Esophagus squamous epithelium (tissue), 5 donors: ENCODE measurements at places on chromosomes 4 and X.
A peak's percentile ranks its signal among the peaks of the same experiment; 100 is the strongest.

GRCh38 chr4:25117716-25118472, 42.4 kb downstream of the SEPSECS start:
- DNase-seq: no peak

DNA sequence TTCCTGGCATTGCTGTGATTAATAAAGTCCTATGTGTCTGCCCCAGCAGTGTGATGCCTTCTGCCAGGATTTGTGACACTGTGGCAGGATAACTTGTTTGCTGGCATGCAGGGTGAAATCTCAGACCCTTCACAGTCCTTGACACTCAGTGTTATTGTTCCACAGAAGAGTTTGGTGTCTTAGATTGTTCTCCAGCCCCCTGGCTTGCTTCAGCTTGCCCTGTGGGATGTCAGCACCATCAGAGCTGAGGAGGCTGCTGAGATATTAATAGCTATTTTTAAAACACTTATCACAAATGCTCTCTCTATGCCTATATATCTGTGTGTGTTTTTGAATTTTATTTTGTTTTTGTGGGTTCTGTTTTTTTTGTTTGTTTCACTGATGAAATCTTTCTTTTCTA, 136.9 kb downstream of the TSPAN5 start:
- DNase-seq: no peak

- DNase-seq: no peak
Observed at GRCh38 chrX:24426340-24426913, 38.7 kb upstream of the PDK3 start.

DNA sequence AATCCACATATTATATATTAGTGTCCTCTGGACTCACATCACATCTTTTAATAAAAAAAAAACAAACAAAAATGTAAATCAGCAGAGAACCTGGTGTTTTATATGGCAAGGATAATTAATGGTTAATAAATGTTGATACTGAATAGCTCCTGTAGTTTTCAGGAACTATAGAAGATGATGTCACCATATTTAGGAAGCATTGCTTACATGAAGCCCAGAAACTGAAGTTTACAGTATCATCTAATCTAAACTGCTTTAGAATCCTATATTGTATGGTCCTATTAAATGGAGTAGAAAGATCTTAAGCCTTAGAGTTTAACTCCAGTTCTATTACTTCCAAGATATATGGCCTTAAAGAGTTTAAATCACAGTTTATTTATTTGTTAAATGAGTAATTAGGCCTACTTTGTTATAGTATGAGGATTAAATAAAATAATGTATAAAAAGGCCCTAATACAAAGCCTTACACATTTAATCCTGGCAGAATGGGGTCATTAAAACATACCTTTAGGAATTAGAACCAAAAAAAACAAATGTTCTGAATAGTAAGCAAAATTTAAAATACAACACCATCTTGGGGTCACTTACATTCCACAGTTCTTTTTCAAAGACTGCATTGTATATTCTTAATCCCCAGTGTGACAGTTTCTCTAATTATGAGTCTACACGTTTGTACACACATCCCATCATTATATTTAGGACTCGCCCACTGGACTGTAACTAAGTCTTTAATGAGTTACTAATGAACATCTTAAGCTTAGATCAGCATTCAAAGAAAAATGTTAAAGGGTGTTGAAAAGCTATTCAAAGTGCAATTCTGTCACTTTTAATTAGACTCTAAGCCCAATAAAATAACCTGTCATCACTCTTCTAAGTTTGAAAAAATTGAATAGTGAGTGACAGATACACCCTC, 305.9 kb downstream of the ADGRL3 start:
- DNase-seq: no peak

GRCh38 chr4:168070903-168071302, 21.4 kb upstream of the ANXA10 start:
- no peak for DNase-seq

DNA sequence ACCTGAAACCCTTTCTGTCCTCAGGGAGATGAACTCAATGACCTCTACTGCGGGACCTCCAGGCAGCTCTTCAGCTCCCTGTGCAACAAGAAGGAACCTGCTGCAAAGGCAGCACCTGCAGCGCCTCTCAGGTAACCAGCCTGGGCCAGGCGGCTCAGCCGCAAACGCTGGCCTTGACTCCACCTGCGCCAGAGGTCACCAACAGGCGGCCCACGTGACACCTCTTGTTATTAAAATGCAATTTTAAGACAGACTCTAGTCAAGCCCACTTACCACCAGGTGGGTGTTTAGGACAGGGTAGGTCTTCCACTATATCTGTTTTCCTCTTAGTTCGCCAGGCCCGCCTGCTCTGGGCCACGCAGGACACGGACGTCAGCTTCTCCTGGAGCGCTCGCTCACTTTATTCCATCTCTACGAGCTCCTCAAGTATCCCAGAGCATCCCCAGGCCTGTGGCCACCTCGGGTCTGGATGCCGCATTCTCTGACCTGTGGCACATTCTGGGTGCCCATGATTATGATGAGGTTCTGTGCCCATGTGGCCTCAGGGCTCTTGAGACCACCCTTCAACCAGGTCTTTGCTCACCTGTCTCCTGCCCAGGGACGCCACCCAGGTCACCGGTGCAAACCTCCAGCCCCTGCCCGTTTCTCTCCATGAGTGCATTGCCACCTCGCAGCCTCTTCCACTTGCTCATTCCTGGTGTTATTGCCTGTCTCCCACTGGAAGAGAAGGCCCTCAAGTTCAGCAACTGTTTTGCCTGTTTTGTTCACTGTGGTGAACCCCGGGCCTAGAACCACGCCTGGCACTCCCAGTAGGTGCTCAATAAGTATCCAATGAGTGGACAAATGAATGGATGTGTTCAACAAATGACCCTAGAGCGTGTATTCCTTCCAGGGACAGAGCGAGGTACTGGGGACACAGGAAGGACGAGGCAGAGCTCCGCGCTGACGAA, 32.8 kb upstream of the JAKMIP1 start:
- DNase-seq: no peak

DNA sequence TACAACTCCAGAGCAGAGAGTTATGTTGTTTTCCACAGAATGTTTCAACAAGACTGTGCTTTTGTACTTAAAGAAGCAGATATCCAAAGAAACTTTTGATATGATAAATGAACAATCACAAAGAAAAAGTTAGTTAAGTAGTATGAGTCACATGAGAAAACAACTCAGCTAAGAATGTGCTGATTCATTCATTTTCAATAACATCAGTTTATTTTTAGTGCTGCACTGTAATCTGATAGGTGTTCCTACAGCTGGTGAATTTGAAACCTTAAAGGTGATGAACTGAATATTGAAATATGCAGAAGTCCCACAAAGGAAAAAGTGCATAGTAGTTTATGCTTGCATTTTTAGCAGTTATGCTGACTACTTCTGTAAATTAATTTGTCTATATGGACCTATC, 180.3 kb upstream of the TENM3 start:
- no peak for DNase-seq

- no peak for DNase-seq
Observed at GRCh38 chr4:105520819-105521790, 31.3 kb upstream of the ARHGEF38 start.

GRCh38 chr4:142282870-142283431, 563.1 kb downstream of the INPP4B start:
- no peak for DNase-seq

DNA sequence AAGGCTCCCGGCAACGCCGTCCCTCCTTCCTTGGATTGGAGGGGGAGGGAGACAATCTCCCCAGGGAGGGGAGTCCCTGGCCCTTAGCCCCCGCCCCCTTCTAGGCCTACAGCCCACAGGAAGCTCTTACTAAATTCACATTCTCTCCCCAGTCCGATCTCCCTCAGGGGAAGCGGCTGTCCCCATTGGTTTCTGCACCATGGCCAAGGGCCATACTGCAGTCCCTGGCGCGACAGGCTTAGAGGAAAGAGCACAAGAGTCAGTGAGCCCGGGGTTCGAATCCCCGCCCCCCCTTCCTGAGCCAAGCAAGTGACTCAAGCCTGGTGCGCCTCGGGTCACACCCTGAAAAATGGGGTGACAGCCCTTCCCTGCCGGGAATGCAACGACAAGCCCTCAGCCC, 1.1 kb downstream of the ABLIM2 start:
- DNase-seq: no peak

GRCh38 chrX:11321986-11322385, 28.8 kb downstream of the AMELX start:
- DNase-seq: no peak

GRCh38 chrX:17459661-17460060, 84.7 kb downstream of the NHS start:
- no peak for DNase-seq

GRCh38 chrX:132433001-132433400, 55.8 kb downstream of the MBNL3 start:
- no peak for DNase-seq

DNA sequence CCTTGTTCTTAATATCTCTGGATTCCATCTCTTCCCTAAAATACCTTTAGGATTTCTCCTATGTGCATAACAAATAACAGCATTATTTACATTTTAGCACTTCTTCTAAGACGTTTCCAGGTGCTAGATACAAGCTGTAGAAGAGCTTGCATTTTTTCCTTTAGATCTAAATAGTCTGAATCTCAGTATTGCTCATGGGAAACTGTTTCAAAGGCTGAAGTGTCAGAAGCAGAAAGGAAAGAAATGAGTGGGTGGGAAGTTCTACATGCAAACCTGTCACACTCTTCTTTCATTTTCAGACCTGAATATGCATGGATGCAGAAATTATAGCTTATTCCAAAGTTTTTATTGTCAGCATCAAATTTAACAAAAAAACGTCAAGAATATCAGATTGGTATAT, 41.8 kb downstream of the FGF13 start:
- DNase-seq: no peak

- DNase-seq: no peak
Observed at GRCh38 chrX:110699109-110699508, 96.5 kb downstream of the CHRDL1 start.

- DNase-seq: no peak
Observed at GRCh38 chr4:122898370-122899150, 23.8 kb downstream of the NUDT6 start.

GRCh38 chr4:185205697-185206342, 2.0 kb upstream of the CFAP97 start:
- DNase-seq: no peak

- no peak for DNase-seq
Observed at GRCh38 chr4:53559021-53559620, 32.2 kb downstream of the LNX1 start.

GRCh38 chr4:151796106-151796505, 35.3 kb upstream of the GATB start:
- no peak for DNase-seq

DNA sequence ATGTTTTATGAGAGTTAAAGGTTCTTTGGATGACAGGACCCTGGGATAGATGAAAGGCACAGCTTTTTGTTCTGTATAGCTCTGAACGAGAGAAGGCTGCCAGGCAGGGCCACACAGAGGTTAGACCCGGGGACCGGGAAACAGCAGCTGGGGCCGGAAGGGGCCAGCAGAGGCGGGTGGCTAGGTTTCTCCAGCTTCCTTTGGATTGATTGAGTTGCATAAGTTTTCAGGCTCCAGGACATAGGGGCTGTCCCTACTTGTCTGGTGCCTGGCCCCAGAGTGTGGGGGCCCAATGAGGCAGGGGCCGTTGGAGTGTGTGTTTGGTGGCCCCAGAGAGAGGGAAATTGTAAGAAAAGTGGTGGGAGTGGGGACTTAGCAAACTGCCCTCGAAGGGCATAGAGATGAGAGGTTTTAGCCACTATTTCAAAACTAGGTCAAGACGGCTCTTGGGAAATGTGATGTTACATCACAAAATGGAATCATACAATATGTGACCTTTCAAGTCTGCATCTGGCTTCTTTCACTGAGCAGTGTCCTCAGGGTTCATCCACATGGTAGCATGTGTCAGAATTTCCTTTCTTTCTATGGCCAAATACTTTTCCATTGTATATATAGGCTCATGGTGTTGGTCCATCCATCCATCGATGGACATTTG, 3.7 kb downstream of the ZFP92 start:
- no peak for DNase-seq

DNA sequence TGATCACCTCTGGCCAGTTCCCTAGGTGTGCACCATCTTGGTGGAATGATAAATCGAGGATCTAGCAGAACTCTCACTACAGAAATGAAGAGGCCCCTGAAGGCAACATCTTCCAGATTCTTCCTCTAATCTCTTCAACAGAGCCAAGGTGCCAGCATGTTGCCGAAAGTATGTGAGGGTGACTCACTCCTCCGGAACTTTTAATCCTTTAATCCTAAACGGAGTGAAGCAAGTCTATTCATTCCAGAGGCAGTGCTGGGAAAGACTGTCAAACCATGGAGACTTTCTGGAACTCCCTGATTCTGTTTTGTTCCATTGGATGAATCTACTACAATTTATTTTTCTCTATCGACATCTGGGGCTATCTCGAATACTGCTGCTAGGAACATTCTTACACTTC, 68.7 kb downstream of the SUPT20HL2 start:
- DNase-seq: peak; percentile 3

GRCh38 chr4:186172546-186172945, 18.8 kb upstream of the CYP4V2 start:
- no peak for DNase-seq

DNA sequence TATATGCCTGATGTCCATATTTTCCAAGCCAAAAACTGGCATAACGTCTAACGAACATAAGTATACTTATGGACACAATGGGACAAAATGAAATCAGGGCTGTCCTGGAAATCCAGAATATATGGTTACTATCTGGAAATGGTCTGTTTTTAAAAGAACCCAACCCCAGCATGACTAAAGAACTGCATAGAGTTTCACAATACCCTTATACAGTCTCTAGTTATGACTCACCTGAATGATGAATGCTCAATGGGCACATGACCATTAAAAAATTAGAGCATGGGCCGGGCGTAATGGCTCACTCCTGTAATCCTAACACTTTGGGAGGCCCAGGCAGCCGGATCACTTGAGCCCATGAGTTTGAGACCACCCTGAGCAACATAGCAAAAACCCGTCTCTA, 31.8 kb downstream of the AMMECR1 start:
- no peak for DNase-seq

DNA sequence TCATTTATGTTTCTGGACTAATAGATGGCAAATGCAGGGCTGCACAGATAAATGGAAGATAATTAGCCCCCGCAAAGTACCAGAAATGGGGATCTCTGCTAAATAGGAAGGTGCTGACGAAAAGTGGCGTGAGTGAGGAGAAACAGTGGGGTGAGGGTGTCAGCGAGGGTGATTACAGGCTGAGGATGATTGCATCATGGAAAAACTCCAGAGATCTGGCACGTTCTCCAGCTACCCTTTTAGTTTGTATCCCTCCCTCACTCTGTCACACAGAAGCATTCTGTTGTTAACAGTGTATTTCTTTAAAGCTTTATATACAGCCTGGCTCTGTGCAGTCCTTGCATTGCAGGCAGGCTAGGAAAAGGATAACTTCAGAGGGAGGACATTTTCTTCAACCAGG, 309.6 kb upstream of the DDX53 start:
- no peak for DNase-seq

DNA sequence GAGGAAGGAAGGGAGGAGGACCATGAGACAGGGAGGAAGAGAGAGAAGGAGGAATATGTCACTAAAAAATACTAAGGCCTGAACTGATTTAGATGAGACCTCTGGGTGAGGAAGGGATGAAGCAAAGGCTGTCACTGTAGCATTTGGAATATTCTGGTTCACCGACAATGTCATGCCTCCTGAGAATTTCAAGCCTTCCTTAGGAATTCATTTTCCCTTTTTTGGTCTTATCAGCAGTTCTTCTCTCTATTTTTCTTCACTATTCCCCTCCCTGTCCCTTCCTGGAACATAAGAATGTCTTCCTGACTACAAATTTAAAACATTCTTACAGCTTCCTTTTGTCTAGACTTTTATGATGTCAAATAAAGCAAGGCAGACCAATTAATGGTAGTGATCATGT, 527.8 kb downstream of the INPP4B start:
- no peak for DNase-seq

GRCh38 chr4:153764601-153765368, 5.0 kb upstream of the RNF175 start:
- DNase-seq: no peak
